ENCODE measurements at places on chromosomes 12 and 14. TPM values are rescaled to one million over a fixed set of nuclear protein-coding genes. Genes with fewer than 3 reads are reported as not detected.

Gene MYF5
- not detected for total RNA-seq

Gene SLC6A12
- 0.68 TPM for total RNA-seq

Gene CTDSP2
- total RNA-seq, result 47.3 TPM

Gene ANKRD33
- total RNA-seq, result not detected

Gene SLC2A14
- 0.63 TPM for total RNA-seq

Gene CARMIL3
- total RNA-seq, result 0.45 TPM

Gene KSR2
- 0.59 TPM for total RNA-seq

Gene SMOC1
- total RNA-seq, result 17.8 TPM

Gene GPR162
- total RNA-seq, result 0.38 TPM

Gene SERPINA12
- total RNA-seq, result not detected

Gene KRT74
- not detected for total RNA-seq

Gene AMHR2
- total RNA-seq, result 0.86 TPM

Gene EMP1
- 196 TPM for total RNA-seq

Gene COL2A1
- total RNA-seq, result 0.12 TPM

Gene ITGA5
- total RNA-seq, result 263 TPM

Gene MARCHF9
- 8.3 TPM for total RNA-seq

Gene NYNRIN
- 0.39 TPM for total RNA-seq

Gene TEX22
- 0.36 TPM for total RNA-seq

Gene COX8C
- total RNA-seq, result not detected

Gene SVOP
- total RNA-seq, result not detected

Gene GALNT9
- total RNA-seq, result 4.1 TPM

Gene TMPRSS12
- not detected for total RNA-seq

Gene TAS2R50
- total RNA-seq, result not detected

Gene APOLD1
- total RNA-seq, result 0.21 TPM

All from A549 treated with Hydrocortisone at 1 μM for 4 hours (cell line).